ENCODE measurements at places on chromosomes 7 and 10.

GRCh38 chr7:41451826-41452225 lies 251.1 kb downstream of the INHBA start:
- H3K4me1 ChIP-seq, result no peaks in the 10 kb centered on the region
- no peaks in the 10 kb centered on the region for H3K27me3 ChIP-seq
- no peak for DNase-seq
- H3K4me3 ChIP-seq, result no peak overlapping the region
- H3K27ac ChIP-seq, result no peak overlapping the region
- H3K36me3 ChIP-seq, result no peaks in the 10 kb centered on the region

DNA sequence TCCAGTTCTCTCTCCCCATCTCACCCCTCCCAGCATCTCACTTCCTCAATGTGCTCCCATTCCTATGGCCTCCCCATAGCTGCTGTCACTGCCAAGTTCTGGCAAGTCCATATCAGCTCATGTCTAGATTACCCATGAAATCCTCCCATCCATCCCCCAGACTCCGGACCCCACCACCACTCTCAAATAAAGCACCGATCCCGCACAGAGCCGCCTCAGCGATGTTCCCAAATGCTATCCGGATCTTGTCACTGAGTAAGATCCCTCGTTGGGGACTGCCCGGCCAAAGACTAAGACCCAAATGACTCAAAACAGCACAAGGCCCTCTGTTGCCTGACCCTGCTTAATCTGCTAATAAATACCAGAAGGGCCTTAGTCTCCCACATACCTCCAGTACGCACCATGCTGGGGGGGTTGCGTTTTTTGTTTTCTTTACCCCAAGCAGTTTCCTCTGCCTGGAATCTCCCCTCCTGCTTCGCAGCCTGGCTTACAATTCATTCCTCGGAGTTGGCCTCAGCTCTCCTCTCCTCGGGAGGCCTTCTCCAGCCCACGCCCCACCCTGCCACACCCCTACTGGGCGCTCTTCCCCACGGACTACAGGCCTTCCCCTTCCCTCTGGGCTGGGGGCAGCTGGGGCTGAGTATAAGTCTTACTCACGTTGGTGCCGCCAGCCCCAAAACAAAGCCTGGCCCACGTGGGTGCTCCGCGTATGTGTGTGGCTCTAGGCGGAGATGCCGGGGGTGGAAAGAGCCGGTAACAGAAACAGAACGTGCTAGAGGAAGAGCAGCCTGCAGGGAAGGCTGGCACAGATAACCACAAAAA lies 1.8 kb upstream of the DUSP5 start:
- no peaks in the 10 kb centered on the region for H3K36me3 ChIP-seq
- H3K27ac ChIP-seq, result no peak overlapping the region
- DNase-seq, result peak; percentile 31

DNA sequence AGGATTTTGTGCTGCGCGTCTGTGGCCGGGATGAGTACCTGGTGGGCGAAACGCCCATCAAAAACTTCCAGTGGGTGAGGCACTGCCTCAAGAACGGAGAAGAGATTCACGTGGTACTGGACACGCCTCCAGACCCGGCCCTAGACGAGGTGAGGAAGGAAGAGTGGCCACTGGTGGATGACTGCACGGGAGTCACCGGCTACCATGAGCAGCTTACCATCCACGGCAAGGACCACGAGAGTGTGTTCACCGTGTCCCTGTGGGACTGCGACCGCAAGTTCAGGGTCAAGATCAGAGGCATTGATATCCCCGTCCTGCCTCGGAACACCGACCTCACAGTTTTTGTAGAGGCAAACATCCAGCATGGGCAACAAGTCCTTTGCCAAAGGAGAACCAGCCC lies 3.3 kb downstream of the PIK3CG start:
- no peaks in the 10 kb centered on the region for H3K27me3 ChIP-seq
- H3K4me1 ChIP-seq, result no peaks in the 10 kb centered on the region
- H3K36me3 ChIP-seq, result no peaks in the 10 kb centered on the region
- no peak for DNase-seq
- H3K4me3 ChIP-seq, result no peak overlapping the region

- H3K4me1 ChIP-seq, result peaks cover 16% of the 10 kb centered on the region
- no peak overlapping the region for H3K27ac ChIP-seq
- DNase-seq, result no peak
- H3K36me3 ChIP-seq, result no peaks in the 10 kb centered on the region
- no peaks in the 10 kb centered on the region for H3K27me3 ChIP-seq
- H3K4me3 ChIP-seq, result no peak overlapping the region
These were observed 55.3 kb downstream of the PPP1R9A start for GRCh38 chr7:94962661-94963060.

GRCh38 chr7:131124867-131125266 lies 202.8 kb upstream of the MKLN1 start:
- no peak for DNase-seq
- H3K4me1 ChIP-seq, result no peaks in the 10 kb centered on the region
- H3K4me3 ChIP-seq, result no peak overlapping the region
- no peaks in the 10 kb centered on the region for H3K36me3 ChIP-seq
- no peak overlapping the region for H3K27ac ChIP-seq

Data from adrenal gland (tissue), 19 donors.